ENCODE measurements at places on chromosomes 7 and 10. TPM values are rescaled to one million over a fixed set of nuclear protein-coding genes. Genes with fewer than 3 reads are reported as not detected.

DNA sequence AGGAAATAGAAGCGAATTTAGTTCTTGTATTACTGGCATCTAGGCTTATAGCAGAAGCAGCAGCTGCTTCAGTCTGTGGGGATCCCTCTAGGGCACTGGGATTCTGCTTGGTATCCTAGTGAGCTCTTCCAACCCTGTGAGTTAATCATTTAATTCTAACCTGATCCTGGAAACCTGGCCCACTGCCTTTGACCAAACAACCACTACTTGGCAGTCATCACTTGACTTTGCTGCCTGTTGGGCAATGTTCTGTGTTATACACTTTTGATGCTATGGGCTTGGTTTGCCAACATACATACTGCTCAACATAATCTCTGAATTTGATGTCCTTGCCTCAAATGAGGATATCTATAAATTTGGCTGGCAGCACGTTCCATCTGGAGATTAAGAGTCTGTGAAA lies 813.4 kb downstream of the ANKRD7 start:
- DNase-seq, result no peak

DNA sequence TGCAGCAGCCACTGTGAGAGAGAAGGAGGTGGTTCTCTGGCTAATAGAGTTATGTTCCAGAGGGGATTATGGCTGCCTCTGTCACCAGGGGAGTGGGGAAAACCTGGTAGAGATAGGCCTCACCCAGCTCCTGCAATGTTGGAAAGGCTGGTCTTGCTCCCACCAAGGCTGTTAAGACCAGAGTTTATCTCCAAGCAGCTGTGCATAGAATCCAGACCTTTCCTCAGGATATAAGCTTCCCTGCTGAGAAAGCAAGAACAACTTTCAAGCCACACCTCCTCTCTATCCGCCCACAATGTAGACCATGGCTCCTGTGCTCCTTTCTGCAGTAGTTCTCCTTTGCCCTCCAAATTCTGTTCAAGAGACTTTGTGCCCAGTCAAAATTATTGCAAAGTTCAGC lies 1375.4 kb downstream of the REEP3 start:
- DNase-seq, result no peak

DNA sequence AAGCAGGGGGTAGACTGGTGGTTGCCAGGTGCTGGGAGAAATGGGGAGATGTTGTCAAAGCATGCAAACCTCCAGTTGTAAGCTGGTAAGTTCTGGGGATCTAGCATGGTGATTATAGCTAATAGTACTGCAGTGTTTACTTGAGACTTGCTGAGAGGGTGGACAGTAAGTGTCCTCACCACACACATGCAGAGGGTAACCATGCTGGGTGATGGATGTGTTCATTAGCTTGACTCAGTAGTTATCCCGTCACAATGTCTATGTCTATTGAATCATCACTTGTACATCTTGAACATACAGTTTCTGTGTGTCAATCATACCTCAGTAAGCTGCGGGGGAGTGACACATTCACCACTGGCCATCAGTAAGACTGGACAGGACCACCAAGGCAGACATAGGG lies 42.1 kb downstream of the GSDME start:
- DNase-seq, result no peak

DNA sequence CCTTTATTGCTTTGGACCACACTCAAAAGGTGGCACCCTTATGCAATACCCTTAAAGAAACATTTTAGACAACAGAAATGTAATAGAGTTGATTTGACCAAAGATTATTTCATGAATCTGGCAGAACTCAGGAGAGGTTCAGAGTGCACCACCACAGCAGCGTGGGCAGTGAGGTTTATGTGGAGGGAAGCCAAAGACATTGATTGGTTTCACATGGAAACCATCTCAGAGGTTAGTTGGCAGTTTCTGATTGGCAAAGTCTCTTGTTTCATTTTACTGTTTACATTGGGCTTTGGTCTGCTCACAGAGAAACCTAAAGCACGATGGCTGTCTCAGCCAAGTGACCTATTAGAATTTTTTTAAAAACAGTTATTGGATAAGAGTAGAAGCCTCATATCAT lies 101.3 kb downstream of the SDHAF3 start:
- no peak for DNase-seq

DNA sequence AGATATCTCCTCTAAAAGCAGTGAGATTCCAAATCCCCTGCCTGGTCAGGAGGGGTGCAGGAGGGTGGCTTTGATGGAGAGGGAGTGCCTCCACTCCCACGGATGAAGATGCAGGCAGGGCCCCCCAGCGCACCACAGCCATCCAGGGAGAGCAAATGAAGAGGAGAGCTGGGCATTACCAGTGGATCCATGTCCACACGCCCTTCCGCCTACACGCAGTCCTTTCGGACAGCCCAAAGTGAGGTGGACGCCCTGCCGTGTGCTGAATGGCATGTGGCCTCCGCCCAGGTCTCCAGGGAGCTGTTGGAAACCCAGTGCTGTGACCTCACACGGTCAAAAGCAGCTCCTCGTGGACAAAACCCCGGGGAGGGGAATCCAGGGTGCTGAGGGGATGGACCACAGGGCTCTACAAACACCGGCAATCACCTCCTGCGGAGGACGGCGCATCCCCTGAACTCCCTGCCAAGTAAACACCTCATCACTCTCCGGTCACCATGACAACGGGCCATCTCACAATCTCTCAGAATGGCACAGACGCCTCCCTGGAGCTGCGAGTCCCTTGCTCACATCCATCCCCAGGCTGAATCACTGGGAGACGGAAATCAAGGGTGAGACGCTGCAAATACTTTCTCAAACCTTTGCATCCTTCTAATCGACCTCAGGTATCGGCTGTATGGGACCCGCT lies 35.0 kb upstream of the DNAAF5 start:
- DNase-seq, result no peak

GRCh38 chr7:24801883-24802282 lies 44.6 kb upstream of the GSDME start:
- DNase-seq, result no peak

GRCh38 chr7:112855227-112855626 lies 65.0 kb upstream of the TMEM168 start:
- no peak for DNase-seq

- DNase-seq, result no peak
Observed at GRCh38 chr10:100043344-100043743, 33.6 kb upstream of the DNMBP start.

ANLN gene
- 21.5 TPM for total RNA-seq

GIMAP4 gene
- not detected for total RNA-seq

CALML3 gene
- total RNA-seq, result not detected

SEMA3D gene
- total RNA-seq, result 12.1 TPM

GPR37 gene
- total RNA-seq, result 20.6 TPM
